Tibial artery (tissue), 4 donors: ENCODE measurements at places on chromosomes 7 and 10.

DNA sequence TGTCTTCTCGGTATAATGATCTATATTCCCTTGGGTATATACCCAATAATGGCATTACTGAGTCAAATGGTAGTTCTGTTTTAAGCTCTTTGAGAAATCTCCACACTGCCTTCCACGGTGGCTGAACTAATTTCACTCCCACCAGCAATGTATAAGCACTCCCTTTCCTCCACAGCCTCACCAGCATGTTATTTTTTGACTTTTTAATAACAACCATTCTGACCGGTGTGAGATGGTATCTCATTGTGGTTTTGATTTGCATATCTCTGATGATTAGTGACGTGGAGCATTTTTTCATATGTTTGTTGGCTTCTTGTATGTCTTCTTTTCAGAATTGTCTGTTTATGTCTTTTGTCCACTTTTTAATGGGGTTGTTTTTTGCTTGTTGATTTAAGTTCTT lies 33.6 kb downstream of the KIAA1217 start:
- DNase-seq = no peak
- no peaks in the 10 kb centered on the region for H3K27me3 ChIP-seq
- H3K27ac ChIP-seq = no peak overlapping the region
- H3K4me3 ChIP-seq = no peak overlapping the region

- no peaks in the 10 kb centered on the region for H3K27me3 ChIP-seq
- no peak for DNase-seq
- no peak overlapping the region for H3K27ac ChIP-seq
- H3K4me3 ChIP-seq = no peak overlapping the region
- peaks cover 24% of the 10 kb centered on the region for H3K4me1 ChIP-seq
Measured at GRCh38 chr10:89389254-89389653, 3.2 kb upstream of the IFIT1 start.

GRCh38 chr10:9238041-9238440 lies 1183.6 kb downstream of the GATA3 start:
- no peaks in the 10 kb centered on the region for H3K36me3 ChIP-seq
- H3K27me3 ChIP-seq = no peaks in the 10 kb centered on the region
- no peaks in the 10 kb centered on the region for H3K4me1 ChIP-seq
- H3K4me3 ChIP-seq = no peak overlapping the region

DNA sequence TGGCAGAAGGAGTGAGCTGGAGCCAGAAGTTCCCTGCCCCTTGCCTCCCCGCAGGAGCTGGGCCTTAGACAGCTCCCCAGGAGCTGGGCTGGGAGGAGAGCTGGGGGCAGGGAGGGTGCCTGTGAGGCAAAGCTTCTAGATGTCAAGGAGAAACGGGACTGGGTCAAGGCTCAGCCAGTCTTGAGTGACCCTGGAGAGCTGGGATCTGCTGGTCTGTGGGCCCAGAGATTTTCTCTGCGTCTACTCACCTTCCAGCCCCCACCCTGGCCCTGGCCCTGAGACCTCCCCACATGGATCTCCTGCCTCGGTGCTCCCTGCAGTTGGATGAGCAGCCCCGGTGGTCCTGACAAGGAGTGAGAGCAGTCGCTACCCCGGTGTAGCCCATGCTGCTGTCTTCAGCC lies 20.3 kb upstream of the SHH start:
- H3K36me3 ChIP-seq = no peaks in the 10 kb centered on the region
- H3K4me1 ChIP-seq = no peaks in the 10 kb centered on the region

DNA sequence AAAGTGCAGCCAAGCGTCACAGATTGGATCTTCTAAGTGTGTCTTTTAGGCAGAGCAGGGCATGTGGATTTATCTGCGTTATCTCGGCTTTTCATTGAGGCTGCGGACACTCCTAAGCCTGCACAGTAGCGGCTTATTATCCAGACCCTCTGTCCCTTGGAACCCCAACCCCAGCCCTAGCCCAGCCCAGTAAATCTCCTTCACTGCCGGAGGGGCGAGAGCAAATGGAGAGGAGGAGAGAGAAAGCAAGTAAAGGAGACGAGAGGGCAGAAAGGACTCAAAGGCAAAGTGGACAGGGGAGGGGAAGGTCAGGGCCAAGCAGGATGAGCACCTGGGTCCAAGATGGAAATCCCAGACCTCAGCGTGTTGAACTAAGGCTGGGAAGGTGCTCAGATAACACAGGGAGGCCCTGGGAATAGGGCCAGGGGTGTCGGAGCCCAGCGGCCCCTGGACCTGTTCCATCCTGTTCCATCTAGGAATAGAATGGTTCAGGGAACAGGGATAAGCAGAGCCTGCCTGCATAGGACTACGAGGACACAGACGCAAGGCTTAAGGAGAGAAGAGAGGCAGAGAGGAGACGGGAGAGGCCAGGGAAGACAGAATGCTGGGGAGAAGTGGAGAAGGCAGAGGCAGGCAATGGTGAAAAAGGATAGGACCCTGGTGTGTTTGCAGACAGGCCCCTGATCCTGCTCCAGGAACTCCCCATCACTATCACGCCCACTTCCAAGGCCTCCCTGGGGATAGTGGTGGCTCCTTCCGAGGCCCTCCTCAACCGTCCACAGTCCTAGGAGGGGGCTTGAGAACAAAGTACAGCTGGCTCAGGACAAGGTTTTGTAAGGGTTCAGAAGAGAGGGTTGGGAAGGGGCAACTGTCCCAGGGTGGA lies 99.6 kb downstream of the CHST15 start:
- H3K27me3 ChIP-seq = peaks cover 42% of the 10 kb centered on the region
- peak; percentile 60 for DNase-seq
- no peaks in the 10 kb centered on the region for H3K36me3 ChIP-seq

DNA sequence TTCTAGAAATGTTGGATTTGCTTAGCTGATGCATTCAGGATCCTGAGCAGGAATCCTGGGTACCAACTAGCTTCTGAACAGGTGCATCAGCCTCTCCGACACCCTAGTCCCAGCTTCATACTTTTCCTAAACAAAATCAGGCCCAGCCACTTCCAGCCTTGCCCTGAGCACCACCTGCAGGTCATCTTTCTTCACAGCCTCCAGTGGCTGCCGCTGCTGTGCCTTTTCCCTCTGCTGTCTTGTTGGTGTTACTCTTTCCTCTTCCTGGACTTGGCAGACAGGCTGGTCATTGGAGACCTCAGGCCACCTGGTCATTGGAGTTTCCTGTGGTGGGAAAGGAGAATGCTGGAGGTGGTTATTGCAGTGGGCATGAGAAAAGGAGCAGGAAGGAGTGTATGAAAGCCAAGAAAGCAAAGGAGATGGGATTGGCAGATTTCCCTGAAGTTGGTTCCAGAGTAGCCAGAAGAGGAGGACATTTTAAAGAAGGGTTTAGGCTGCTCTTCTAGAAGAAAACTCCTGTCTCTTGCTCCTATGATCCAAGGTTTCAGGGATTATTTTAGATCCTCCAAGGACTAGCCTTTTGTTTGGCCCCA lies 48.2 kb upstream of the NFKB2 start:
- no peak overlapping the region for H3K27ac ChIP-seq
- H3K27me3 ChIP-seq = no peaks in the 10 kb centered on the region
- peak; percentile 30 for DNase-seq
- H3K36me3 ChIP-seq = peaks cover 13% of the 10 kb centered on the region
- H3K4me1 ChIP-seq = no peaks in the 10 kb centered on the region

GRCh38 chr10:101903827-101904550 lies 60.4 kb upstream of the KCNIP2 start:
- H3K36me3 ChIP-seq = peaks cover 20% of the 10 kb centered on the region
- H3K4me3 ChIP-seq = no peak overlapping the region
- DNase-seq = no peak
- no peaks in the 10 kb centered on the region for H3K27me3 ChIP-seq
- H3K4me1 ChIP-seq = no peaks in the 10 kb centered on the region

GRCh38 chr7:40329601-40330153 lies 194.9 kb downstream of the SUGCT start:
- H3K36me3 ChIP-seq = no peaks in the 10 kb centered on the region
- H3K27ac ChIP-seq = peak overlapping the region; percentile 47
- DNase-seq = no peak
- no peak overlapping the region for H3K4me3 ChIP-seq
- no peaks in the 10 kb centered on the region for H3K27me3 ChIP-seq

GRCh38 chr7:139345042-139345441 lies 3.9 kb downstream of the FMC1 start:
- no peak overlapping the region for H3K27ac ChIP-seq
- peaks cover 24% of the 10 kb centered on the region for H3K36me3 ChIP-seq
- no peak overlapping the region for H3K4me3 ChIP-seq
- no peak for DNase-seq
- H3K4me1 ChIP-seq = peaks cover 12% of the 10 kb centered on the region

GRCh38 chr7:152733286-152733934 lies 26.1 kb upstream of the ACTR3B start:
- no peaks in the 10 kb centered on the region for H3K36me3 ChIP-seq
- no peaks in the 10 kb centered on the region for H3K4me1 ChIP-seq
- H3K27ac ChIP-seq = no peak overlapping the region
- H3K4me3 ChIP-seq = no peak overlapping the region
- H3K27me3 ChIP-seq = no peaks in the 10 kb centered on the region

- no peak for DNase-seq
- no peak overlapping the region for H3K27ac ChIP-seq
- no peak overlapping the region for H3K4me3 ChIP-seq
- H3K27me3 ChIP-seq = peaks cover 72% of the 10 kb centered on the region
- H3K36me3 ChIP-seq = no peaks in the 10 kb centered on the region
Measured at GRCh38 chr10:103280031-103280430, 3.1 kb downstream of the INA start.

DNA sequence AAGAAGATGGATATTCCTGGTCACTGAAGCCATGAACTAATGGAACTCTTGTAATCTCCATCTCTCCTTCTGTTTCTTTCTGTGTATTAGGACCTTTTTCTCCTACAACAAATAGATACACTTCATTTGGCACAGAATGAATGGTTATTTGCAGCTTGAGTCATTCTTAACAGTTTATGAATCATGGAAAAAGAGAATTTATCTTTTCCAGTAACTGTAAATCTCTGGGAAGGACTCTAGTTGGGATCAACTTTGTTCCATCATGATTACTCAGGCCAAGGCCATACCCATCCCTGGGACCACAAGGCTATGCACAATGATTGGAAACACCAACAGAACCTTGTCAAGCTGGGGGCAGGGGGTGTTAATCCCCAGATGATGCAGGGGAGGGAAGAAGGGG lies 36.1 kb upstream of the MDFIC start:
- H3K27ac ChIP-seq = no peak overlapping the region
- no peak for DNase-seq
- no peaks in the 10 kb centered on the region for H3K27me3 ChIP-seq
- H3K36me3 ChIP-seq = no peaks in the 10 kb centered on the region
- H3K4me3 ChIP-seq = no peak overlapping the region

DNA sequence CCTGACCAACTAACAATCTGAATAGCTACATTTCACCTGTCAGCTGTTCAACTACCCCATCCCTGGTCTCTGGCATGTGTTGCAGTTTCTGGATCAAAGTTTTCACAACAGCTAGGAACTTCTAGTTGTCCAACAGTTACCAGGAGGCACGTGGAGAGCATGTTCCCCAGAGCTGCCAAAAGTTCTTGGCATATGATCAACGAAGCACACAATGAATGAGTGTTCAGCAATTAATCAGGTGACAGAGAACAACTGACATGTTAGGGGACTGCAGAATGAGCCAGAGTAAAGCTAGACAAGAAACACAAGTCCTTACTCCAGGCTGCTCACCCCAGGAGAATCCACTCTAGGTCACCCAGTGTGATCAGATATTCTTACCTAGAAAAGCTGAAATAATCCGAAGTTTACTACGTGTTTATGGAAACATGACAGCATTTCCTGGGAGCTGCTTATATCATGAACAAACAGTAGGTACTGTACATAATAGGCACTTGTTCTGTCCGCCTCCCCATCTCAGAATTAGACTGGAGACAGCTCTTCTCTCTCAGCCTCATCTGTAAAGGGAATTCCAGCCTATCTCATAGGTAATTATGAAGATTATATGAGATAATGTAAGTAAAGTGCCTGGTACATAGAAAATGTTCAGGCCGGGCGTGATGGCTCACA lies 50.6 kb downstream of the ZNF438 start:
- peak; percentile 88 for DNase-seq
- H3K4me1 ChIP-seq = no peaks in the 10 kb centered on the region
- peak overlapping the region; percentile 42 for H3K27ac ChIP-seq
- H3K4me3 ChIP-seq = no peak overlapping the region
- H3K27me3 ChIP-seq = no peaks in the 10 kb centered on the region
- H3K36me3 ChIP-seq = no peaks in the 10 kb centered on the region

DNA sequence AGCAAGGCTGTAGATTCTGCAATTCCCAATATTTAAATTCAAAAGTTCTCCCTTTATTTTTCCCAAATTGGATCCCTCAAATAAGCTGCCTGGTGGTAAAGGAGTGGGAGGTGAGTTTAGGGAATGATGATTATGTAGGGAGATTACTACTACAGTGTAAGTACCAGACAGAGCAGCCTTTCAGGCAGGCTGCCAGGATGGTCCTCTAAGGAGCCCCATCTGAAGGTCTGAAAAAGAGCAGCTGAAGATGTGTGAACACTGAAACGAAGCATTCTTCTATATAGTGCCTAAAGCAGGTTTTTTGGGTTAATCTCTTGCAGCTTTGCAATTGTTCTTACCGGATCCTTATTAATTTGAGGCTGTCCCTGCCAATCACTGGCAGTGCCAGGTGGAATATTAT lies 84.7 kb downstream of the CREB5 start:
- H3K27me3 ChIP-seq = no peaks in the 10 kb centered on the region
- no peak overlapping the region for H3K4me3 ChIP-seq
- DNase-seq = no peak
- H3K36me3 ChIP-seq = no peaks in the 10 kb centered on the region
- no peaks in the 10 kb centered on the region for H3K4me1 ChIP-seq

GRCh38 chr7:111982133-111982532 lies 224.1 kb downstream of the DOCK4 start:
- no peaks in the 10 kb centered on the region for H3K4me1 ChIP-seq
- H3K4me3 ChIP-seq = no peak overlapping the region
- H3K27me3 ChIP-seq = no peaks in the 10 kb centered on the region

DNA sequence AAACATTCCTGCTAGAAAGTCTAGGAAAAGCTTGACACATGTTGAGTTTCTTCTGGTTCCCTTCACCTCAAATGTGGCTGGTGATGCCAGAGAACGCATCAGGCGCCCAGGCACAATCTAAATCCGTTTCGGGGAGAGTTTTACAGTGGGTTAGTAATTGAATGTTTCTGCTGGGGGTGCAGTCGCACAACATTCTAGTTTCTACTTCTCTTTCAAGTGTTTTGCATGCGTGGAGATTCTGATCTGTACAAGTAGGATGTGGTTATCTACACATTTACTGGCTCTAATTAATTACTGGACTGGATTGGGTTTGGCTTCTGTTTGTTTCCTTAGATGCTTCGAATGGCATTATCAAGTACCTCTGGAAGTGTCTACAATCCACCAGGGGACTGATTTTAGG lies 173.8 kb downstream of the TMEM26 start:
- no peaks in the 10 kb centered on the region for H3K36me3 ChIP-seq
- no peak overlapping the region for H3K4me3 ChIP-seq
- DNase-seq = no peak
- H3K27me3 ChIP-seq = no peaks in the 10 kb centered on the region
- no peak overlapping the region for H3K27ac ChIP-seq

DNA sequence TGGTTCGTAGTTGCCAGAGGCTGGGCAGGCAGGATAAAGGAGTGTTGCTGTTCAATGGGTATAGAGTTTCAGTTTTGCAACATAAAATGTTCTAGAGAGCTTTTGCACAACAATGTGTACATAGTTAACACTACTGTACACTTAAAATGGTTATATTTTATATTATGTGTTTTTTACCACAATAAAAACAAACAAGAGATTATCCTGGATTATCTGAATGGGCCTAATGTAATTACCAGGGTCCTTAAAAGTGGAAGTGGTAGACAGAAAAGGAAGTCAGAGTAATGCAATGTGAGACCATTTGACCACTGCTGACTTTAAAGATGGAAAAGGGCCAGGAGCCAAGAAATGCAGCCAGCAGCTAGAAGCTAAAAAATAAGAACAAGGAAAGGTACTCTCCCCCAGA lies 159.7 kb downstream of the SGMS1 start:
- no peak overlapping the region for H3K27ac ChIP-seq
- H3K4me1 ChIP-seq = peaks cover 12% of the 10 kb centered on the region
- no peaks in the 10 kb centered on the region for H3K27me3 ChIP-seq
- H3K36me3 ChIP-seq = peaks cover 9% of the 10 kb centered on the region
- H3K4me3 ChIP-seq = no peak overlapping the region
- no peak for DNase-seq
